Activated CD8-positive, alpha-beta memory T cell treated with anti-CD3 and anti-CD28 coated beads, Interleukin-2, amount 10 ng/mL, durations not matched to agents 7 days and 5 days (primary cell): ENCODE measurements at places on chromosomes 1 and 21.

- DNase-seq, result no peak
- no peak overlapping the region for H3K4me3 ChIP-seq
- H3K27me3 ChIP-seq, result peaks cover 11% of the 10 kb centered on the region
- H3K36me3 ChIP-seq, result no peaks in the 10 kb centered on the region
- no peak overlapping the region for H3K27ac ChIP-seq
Observed at GRCh38 chr1:233448109-233448689, 120.7 kb downstream of the MAP3K21 start.

- H3K27ac ChIP-seq, result no peak overlapping the region
- H3K4me3 ChIP-seq, result no peak overlapping the region
- peaks cover 12% of the 10 kb centered on the region for H3K27me3 ChIP-seq
- H3K36me3 ChIP-seq, result peaks cover 2% of the 10 kb centered on the region
Observed at GRCh38 chr1:232766241-232766890, 38.9 kb upstream of the MAP10 start.

- peaks cover 39% of the 10 kb centered on the region for H3K36me3 ChIP-seq
- no peaks in the 10 kb centered on the region for H3K27me3 ChIP-seq
- H3K4me3 ChIP-seq, result peak overlapping the region; percentile 92
- H3K27ac ChIP-seq, result peak overlapping the region; percentile 100
- peaks cover 17% of the 10 kb centered on the region for H3K4me1 ChIP-seq
- DNase-seq, result peak; percentile 72
Observed at GRCh38 chr1:204410688-204411450, 748 bp downstream of the PPP1R15B start.

GRCh38 chr1:68201546-68202238 lies 30.6 kb downstream of the WLS start:
- no peaks in the 10 kb centered on the region for H3K36me3 ChIP-seq
- no peaks in the 10 kb centered on the region for H3K27me3 ChIP-seq
- no peak overlapping the region for H3K27ac ChIP-seq
- no peak overlapping the region for H3K4me3 ChIP-seq

- no peak for DNase-seq
- peaks cover 7% of the 10 kb centered on the region for H3K27me3 ChIP-seq
- no peak overlapping the region for H3K27ac ChIP-seq
- no peaks in the 10 kb centered on the region for H3K36me3 ChIP-seq
- H3K4me1 ChIP-seq, result no peaks in the 10 kb centered on the region
Observed at GRCh38 chr1:247529771-247530355, 6.4 kb downstream of the OR2C3 start.

GRCh38 chr1:42680921-42681683 lies 1.1 kb upstream of the YBX1 start:
- peaks cover 33% of the 10 kb centered on the region for H3K36me3 ChIP-seq
- no peaks in the 10 kb centered on the region for H3K27me3 ChIP-seq
- peak overlapping the region; percentile 95 for H3K27ac ChIP-seq
- DNase-seq, result no peak
- peak overlapping the region; percentile 86 for H3K4me3 ChIP-seq
- H3K4me1 ChIP-seq, result peaks cover 39% of the 10 kb centered on the region

DNA sequence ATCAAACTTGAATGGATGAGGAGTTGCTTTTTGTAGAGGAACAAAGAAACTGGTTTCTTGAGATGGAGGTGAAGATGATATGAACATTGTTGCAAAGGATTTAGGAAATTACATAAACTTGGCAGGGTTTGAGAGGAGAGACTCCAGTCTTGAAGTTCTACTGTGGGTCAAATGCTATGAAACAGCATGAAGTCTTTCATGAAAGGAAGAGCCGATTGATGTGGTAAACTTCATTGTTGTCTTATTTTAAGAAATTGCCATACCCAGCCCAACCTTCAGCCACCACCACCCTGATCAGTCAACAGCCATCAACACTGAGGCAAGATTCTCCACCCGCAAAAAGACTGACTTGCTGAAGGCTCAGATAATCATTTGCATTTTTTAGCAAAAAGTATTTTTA lies 52.2 kb downstream of the SIPA1L2 start:
- H3K27me3 ChIP-seq, result no peaks in the 10 kb centered on the region
- DNase-seq, result no peak
- H3K4me1 ChIP-seq, result peaks cover 37% of the 10 kb centered on the region
- H3K4me3 ChIP-seq, result no peak overlapping the region

- H3K36me3 ChIP-seq, result peaks cover 36% of the 10 kb centered on the region
- DNase-seq, result peak; percentile 75
- peaks cover 78% of the 10 kb centered on the region for H3K4me1 ChIP-seq
- H3K27ac ChIP-seq, result peak overlapping the region; percentile 100
- no peaks in the 10 kb centered on the region for H3K27me3 ChIP-seq
- peak overlapping the region; percentile 77 for H3K4me3 ChIP-seq
Observed at GRCh38 chr21:35027563-35028450, 21.3 kb downstream of the RUNX1 start.

- H3K4me1 ChIP-seq, result peaks cover 9% of the 10 kb centered on the region
- no peak overlapping the region for H3K27ac ChIP-seq
- no peak overlapping the region for H3K4me3 ChIP-seq
- no peak for DNase-seq
- peaks cover 52% of the 10 kb centered on the region for H3K36me3 ChIP-seq
Observed at GRCh38 chr1:160328184-160328583, 14.9 kb downstream of the COPA start.
